ENCODE measurements at places on chromosomes 2 and 18.

DNA sequence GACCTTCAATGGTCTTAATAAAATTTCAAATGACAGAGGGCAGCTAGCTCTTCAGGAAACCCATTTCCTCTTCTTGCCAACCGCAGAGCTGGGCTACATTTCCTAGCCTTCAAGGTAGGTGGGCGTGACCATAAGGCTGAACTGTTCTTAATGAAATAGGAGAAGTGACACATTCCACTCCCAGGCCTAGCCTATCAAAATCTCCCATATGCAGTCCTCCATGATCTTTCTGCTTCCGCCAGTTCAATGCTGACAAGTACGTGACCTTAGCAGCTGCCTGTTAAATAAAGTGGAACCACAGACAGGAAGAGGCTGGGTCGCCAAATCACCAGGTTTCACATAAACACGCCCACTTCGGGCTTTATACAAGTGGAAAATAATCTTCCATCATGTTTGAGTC, 13.2 kb downstream of the SERPINE2 start:
- DNase-seq = no peak

DNA sequence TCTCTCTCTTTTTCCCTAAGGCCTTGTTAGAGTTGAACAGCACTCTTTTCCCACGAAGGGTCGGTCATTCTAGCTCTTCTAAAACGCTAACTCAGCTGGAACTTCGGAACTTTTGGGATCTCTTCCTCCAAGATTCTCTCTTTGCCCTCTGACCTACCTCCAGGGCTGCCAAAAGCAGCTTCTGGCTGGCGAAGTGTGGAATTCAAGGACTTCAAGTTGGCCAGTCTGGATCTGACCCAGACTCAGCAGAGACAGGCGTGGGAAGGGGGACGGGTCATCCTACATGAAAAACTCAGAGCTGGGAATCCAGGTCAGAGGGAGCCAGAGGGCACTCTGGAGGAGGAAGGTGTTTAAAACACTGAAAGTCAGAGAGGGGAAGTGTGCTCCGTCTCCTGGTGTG, 305.5 kb upstream of the HDAC4 start:
- DNase-seq = no peak

DNA sequence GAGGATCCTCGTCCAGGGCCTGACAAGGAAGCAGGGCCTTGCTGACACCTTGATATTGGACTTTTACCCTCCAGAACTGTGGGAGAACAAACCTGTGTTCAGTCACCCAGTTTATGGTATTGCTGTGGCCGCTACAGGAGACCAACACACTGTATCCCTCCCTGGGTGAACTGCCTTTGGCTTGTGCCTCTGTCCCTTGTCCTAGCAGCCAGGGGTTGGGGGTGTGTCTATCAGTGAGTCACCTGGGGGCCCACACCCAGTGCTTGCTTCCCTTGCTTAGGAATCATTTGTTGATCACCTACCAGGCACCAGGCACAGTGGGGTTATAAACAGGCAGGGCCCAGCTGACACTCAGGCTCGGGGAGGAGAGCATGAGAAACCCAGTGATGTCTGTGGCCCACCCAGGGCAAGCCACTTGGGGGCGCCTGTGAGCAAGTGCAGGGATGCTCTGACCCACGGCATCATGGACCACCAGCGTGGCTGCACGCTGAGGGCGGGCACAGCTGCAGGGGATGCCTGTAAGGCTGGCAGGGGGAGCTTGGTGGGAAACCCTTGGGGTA, 17.1 kb downstream of the TMEM185B start:
- no peak for DNase-seq

- DNase-seq = no peak
These were observed 56.2 kb downstream of the UXS1 start for GRCh38 chr2:106137731-106138521.

DNA sequence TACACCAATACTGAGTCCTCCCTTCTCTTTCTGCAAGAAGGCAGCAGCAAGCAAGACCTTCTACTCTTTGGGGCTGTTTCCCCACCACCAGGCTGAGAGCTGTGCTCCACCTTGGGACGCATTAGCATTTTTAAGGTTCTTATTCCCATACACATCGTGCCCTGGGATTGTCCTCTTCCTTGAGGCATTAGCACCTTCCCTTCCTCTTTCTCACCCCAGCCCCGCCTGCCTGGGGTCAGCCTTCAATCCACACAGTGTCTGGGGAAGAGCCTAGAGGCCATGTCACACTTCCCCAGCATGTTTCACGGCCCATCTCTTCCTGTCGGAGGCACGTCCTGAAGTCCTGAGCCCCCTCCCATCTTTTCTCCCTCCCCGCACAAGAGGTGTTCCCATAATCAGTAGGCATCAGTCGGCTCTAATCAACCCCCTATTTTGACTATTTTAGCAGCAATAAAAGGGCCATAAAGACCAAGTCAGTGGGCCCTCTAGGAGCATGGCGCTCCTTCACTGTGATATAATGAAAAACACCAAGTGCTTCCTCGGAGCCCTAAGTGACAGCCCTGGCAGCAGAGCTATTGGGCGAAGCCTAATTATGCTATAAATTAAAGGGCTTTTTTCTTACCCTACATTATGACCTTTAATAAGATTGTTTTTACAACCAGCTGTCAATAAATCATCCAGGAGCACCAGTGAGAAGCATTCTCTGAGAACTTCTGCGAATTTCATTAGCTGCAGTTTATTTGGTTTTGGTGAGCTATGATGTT, 55.0 kb upstream of the PKDCC start:
- no peak for DNase-seq
